ENCODE measurements at places on chromosomes 2 and 18.
A peak's percentile ranks its signal among the peaks of the same experiment; 100 is the strongest.

DNA sequence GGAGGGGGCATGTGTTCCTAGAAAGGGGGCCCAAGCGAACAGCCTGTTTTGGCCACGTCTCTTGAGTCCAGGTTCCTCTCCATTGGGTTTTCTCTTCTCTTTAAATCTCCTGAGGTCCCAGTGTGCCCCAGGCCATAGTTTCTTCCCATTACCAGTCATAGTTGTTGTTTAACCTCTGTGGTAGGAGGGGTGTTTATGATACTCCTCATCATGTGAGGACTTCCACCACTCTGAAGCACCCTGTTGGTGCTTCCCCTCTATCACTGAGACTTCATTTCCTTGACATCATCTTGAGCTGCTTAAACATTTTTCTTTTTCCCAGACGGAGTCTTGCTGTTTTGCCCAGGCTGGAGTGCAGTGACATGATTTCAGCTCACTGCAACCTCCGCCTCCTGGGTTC is 45.9 kb downstream of the WIPF1 start:
- DNase-seq: no peak

DNA sequence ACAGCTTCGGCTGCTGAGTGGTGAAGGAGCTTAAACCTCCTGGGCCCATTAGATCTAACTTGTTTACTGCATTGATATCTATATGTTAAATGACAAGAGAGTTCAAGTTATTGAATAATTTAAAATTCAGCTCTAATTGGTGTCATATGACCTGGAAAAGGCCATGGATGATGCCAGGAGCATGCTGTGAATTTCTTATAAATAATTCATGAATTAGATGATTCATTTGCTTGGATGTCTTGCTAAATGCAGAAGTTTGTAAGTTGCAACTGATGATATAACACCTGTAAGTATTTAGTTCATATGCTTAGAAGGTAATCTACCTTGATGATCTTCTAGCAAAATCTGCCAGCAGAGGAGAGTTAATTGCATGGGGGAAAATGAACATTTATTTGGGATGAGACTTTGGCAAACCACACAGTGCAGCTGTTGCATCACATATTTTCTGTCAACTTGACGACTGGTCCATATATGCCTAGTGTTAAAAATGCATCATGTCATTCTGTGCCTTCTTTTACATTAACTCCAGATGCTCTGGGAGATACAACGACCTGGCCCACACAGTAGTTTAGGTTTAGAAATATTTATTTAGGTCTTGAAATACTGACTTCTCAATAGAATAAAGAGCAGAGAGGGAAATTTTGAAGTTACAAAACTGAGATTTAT is 226.3 kb downstream of the KIAA1328 start:
- DNase-seq: no peak

DNA sequence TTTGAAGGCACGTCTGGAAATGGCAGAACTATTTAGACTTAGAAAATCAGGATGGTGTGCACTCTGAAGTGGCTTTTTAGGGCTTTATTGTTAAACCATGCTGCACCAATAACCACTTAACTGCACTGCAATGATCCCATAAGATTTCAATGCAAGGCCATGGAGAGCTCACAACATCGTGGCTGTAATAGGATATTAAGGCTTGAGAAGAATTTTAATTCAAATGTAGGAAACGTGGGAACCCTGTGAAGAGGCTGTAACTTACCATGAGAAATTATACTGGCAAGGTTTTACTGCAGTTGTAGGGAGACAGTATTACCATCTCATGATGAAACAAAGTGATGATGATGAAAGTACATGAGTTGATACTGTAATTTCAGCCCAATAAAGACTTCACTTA is 242.5 kb downstream of the AFF3 start:
- no peak for DNase-seq

DNA sequence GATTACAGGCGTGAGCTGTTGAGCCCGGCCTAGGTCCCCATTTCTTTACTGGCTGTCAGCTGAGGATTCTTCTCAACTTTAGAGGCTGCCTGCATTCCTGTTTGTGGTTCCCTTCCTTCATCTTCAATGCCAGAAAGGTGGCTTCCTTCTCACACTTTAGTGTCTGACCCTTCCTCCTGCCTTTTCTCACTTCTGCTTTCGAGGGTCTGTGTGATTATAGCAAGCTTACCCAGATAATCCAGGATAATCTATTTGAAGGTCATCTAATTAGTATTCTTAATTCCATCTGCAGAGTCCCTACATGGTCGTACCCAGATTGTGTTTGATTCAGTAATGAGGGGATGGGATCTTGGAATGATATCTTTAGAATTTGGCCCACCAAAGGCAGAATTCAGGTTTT is 157.4 kb downstream of the TANC1 start:
- DNase-seq: no peak

GRCh38 chr2:78417355-78417754 is 608.1 kb upstream of the REG3G start:
- no peak for DNase-seq

- no peak for DNase-seq
These were observed 348.0 kb downstream of the DLGAP1 start for GRCh38 chr18:4107049-4107467.

GRCh38 chr18:29838556-29838955 is 1204.0 kb downstream of the DSC3 start:
- DNase-seq: no peak

DNA sequence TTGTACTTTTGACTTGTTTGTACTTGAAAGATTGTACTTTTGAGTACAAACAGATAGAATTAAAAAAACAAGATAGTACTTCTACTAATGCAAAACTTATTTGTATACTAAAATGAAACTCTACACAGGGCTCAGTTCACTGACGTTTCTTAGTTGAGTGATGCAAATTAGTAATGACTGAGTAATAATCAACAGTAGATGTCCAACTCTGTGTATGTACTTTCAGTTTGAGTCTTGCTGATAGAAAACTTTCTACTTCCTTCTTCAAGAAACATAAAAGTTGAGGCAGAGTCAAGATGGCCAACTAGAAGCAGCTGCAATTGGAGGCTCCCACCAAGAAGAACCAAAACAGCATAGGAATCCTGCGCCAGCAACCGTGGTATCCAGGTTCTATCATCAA is 585.0 kb downstream of the NR4A2 start:
- DNase-seq: no peak

DNA sequence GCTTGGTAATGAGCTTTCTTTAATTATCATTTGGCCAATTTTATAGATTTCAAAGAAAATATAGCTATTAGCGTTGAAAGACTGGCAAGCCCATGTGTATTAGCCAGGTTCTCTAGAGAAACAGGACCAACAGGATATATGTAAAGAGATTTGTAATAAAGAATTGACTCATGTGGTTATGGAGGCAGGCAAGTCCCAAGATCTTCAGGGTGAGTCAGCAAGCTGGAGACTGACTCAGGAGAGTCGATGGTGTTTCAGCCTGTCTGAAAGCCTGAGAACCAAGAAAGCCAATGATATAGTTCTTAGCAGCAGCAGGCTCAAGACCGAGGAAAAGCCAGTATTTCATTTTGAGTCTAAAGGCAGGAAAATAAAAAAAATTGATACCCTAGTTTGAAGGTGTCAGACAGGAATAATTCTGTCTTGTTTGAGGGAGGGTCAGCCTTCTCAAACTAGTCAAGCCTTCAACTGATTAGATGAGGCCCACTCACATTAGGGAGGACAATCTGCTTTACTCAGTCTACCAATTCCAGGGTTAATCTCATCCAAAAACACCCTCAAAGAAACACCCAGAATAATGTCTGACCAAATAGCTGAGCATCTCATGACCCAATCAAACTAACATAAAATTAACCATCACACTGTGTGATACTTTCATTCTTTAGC is 78.3 kb upstream of the CRIM1 start:
- DNase-seq: no peak

GRCh38 chr2:27596627-27597026 is 13.8 kb downstream of the ZNF512 start:
- DNase-seq: no peak

- no peak for DNase-seq
These were observed 201.6 kb downstream of the TRIB2 start for GRCh38 chr2:12918138-12918834.

DNA sequence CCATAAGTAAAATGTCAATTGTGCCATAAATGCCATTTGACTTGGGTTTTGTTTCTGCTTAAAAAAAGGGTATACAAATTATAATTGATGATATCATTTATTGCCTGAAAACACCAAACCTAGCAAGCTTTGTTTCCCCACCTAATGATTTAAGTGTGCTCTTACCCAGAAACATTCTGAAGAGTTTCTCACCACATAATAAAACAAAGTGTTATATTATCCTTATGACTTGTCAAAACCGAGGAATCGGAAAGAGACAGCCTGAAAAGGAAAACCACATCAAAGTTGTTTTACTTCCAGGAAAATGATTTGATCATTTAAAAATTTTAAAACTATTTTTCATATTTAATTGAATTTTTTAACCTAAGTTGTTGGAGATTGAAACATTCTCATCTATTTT is 170.5 kb upstream of the SLC39A10 start:
- peak; percentile 32 for DNase-seq

GRCh38 chr18:28115149-28115550 is 61.8 kb downstream of the CDH2 start:
- DNase-seq: no peak

DNA sequence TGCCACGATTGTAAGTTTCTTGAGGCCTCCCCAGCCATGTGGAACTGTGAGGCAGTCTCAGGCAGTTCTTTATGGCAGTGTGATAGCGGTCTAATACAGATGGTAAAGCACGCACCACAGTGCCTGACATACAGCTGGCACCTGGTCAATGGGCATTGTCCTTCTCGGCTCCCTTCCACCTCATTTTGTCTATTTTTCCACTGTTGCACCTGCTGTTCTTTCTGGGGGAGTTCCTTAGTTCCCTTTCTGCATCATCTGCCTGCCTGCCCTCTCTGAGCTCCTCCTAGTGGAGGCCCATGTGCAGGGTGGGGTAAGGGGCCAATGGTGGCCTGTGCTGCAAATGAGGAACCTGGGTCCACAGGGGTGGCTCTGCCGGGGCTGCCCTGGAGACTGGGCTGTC is 157.6 kb downstream of the LPIN1 start:
- DNase-seq: no peak

DNA sequence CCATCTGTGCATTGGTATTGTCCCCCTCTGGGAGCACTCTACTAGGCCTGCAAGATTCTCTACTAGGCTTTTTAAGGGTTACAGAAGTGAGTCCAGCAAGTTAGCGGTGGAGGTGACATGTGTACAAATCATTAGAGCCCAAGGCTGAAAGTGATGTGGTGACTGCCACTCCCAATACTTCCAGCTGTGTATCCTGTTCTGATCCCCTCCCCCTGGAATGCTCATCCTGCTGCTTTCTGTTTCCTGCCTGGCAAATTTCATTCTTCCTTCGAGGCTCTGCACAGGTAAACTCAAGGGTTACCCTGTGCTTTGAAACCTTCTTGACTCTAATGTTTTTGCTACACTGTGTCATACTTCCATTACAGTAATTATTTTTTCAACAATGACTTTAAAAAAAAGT is 258.5 kb upstream of the REV1 start:
- no peak for DNase-seq

GRCh38 chr2:222837643-222838056 is 23.2 kb upstream of the ACSL3 start:
- no peak for DNase-seq

DNA sequence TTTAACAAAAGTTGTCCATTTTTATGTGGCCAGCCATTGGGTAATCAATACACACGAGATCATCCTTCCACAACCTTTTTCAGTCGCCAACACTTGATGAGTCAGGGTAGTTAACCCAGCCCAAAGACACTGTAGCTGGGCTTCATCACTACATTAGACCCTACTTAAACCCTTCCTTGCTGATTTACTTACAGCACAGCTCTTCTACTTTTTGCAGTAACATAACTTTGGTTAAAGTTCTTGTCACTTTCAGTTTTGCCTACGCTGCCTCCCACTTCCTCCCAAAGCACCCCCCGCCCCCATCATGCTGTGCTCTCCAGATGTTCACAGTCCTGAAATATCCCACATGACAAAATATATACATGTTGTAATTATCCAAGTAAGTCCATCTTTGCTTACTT is 103.6 kb downstream of the CDK15 start:
- DNase-seq: no peak

DNA sequence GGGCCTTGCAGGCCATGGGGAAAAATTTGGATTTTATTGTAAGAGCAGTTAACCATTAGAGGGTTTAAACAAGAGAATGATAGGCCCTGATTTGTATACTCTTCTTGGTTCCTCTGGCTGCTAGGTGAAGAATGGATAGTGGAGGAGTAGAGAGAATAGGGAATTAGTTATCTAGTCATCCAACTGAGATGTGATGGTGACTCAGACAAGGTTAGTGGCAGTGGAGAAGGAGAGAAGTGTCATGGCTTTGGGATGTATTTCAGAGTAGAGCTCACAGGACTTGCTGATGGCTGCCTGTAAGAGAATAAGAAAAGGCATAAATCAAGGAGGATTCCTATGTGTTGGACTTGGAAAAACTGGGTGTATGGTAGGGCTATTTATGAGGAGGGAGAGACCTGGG is 169.4 kb downstream of the PLCL1 start:
- DNase-seq: no peak

GRCh38 chr2:179355881-179356280 is 91.2 kb upstream of the SESTD1 start:
- DNase-seq: no peak

- DNase-seq: no peak
These were observed 32.3 kb downstream of the SLC9A4 start for GRCh38 chr2:102505290-102505689.

- peak; percentile 68 for DNase-seq
These were observed 13.2 kb downstream of the SERPINE2 start for GRCh38 chr2:224025874-224026273.

DNA sequence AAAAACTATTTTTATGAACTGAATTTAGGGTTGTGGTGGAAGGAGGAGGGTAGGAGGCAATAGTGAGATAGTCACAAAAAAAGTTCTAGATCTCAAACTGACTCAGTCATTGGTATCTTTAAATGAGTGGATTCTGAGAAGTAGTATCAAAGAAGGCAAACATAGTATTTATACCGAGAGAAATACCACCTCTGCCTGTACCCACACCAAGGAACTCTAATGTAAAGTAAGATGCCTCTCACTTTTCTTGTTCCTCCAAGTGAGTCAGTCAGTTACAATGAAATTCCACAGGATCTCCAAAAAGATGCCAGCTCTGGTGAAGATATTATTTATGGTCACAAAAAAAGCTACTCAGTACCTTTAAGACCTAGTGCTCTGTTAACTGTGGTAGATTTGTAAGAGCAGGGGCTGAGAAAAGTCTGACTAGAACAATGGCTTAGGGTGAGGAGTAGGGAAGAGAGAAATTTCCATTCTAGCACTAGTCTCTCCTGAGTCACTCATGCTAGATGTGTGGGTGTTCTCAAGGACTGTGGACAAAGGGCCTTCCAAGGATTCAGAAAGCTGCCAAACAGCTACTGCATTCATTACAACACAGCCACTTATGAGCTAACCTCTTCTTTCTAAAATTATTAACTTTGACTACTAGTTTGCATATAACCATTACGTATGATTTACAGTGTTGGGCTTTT is 36.3 kb downstream of the YWHAQ start:
- DNase-seq: peak; percentile 60

GRCh38 chr2:189633392-189633811 is 27.9 kb upstream of the ASNSD1 start:
- peak; percentile 38 for DNase-seq

DNA sequence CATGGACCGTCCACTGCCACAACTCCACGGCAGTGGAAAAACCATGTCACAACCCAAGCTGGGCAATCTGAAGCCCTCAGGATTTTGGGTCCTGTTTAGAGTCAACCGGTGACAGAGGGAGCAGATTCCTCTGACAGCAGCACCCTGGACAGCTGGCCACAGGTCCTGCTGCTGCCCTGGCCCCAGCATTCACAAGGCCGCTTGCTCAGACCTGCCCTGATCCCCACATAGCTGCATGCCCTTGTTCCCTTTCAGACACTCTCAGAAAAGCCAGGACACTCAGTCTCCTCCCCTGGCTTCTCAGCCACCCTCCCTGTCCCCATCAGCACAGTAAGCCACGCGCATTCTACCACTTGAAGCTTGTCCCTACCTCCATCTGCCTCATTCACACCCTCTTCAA is 1.6 kb downstream of the COPS9 start:
- DNase-seq: no peak
